Activated naive CD4-positive, alpha-beta T cell (primary cell): ENCODE measurements at places on chromosomes 12 and 14.

- DNase-seq, result no peak
Measured at GRCh38 chr14:101560534-101561113, 671 bp upstream of the DIO3 start.

DNA sequence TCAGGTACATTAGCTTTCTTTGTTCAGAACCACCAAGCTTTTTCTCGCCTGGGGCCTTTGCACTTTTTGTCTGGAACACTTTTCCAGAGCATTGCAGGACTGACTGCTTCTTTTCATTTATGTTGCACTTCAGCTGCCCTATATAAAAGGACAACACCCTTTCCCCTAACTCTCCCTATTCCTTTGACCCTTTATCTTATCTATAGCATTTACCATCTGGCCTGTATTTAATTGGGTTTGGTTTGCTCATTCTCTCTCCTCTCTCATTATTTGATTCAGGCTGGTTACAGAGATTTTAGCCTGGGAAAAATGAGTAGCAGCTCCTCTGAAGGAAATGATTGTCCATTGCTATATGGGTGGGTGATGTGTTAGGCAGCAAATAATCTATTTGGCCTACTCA lies 165.4 kb downstream of the KICS2 start:
- DNase-seq, result no peak

GRCh38 chr12:66688846-66689439 lies 10.1 kb upstream of the GRIP1 start:
- no peak for DNase-seq

- no peak for DNase-seq
Measured at GRCh38 chr14:87600240-87600639, 392.7 kb downstream of the GALC start.

DNA sequence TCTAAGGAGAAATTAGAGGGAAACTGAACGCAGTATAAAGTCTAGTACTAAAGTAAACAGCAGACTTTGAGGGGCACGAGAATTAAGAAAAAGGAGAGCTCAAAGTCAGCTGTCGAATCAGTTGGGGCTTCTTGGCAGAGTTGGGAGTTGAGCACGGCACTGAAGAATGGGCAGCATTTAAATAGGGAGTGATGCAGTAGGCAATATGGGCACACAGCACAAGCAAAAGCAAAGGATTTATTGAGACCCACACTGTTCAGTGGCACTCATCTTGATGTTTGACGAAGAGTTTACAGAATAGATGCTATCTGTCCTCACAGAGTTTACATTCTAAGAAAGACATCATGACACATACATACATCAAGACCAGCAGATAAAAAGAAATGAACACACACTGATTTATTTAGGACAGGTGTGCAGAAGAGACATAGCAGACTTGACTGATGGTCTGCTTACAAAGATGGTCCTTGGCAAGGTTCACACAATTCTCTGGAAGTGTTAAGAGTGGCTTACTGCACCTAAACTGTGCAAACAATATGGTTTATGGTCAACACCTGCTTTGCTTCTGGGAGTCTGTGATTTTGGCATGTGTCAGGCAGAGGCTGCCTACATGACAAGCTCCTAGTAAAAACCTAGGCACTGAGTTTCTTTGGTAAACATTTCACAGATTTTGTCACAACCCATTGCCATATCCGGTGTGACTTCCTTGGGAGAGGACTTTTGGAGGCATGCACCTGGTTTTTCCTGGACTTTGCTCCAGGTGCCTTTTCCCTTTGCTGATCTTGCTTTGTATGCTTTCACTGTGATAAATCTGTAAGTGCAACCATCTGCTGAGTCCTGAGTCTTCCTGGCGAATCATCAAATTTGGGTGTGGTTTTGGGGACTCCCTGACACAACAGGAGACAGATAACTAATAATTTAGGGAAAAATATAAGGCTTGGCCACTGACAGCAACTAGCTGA lies 26.3 kb downstream of the ALKBH1 start:
- no peak for DNase-seq

- no peak for DNase-seq
Measured at GRCh38 chr12:47231456-47231855, 151.7 kb upstream of the AMIGO2 start.

DNA sequence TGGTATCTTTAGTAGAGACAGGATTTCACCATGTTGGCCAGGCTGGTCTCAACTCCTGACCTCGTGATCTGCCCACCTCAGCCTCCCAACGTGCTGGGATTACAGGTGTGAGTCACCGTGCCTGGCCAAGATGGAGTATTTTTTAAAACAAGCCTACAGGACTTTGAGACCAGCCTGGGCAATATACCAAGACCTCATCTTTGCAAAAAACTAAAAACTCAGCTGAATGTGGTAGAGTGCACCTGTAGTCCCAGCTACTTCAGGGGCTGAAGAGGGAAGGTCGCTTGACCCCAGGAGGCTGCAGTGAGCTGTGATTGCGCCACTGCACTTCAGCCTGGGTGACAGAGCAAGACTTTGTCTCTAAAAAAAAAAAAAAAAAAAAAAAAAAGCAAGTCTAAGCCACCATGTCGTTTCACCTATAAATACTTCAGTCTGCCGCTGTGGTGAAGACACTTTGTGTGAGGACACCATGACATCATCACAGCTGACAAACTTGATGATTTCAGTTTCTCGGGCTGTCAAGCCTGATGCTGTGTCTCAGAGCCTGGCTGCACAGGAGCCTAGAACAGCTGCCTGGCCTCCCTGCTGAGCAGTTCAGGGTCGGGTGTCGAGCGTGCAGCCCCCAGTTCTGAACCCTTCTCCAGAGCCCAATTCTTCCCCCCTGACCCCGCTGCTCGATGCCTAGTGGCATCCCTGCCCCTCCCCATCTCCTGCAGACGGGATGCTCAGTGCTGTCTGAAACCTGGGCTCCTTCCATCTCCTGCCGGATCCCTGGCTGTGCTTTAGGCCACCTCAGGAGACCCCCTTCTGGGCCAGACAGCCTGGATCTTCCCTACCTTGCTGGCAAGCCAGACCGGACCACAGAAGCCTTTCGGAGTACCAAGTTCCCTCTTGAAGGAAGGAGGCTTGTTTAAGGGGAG lies 119.2 kb upstream of the EVL start:
- no peak for DNase-seq

DNA sequence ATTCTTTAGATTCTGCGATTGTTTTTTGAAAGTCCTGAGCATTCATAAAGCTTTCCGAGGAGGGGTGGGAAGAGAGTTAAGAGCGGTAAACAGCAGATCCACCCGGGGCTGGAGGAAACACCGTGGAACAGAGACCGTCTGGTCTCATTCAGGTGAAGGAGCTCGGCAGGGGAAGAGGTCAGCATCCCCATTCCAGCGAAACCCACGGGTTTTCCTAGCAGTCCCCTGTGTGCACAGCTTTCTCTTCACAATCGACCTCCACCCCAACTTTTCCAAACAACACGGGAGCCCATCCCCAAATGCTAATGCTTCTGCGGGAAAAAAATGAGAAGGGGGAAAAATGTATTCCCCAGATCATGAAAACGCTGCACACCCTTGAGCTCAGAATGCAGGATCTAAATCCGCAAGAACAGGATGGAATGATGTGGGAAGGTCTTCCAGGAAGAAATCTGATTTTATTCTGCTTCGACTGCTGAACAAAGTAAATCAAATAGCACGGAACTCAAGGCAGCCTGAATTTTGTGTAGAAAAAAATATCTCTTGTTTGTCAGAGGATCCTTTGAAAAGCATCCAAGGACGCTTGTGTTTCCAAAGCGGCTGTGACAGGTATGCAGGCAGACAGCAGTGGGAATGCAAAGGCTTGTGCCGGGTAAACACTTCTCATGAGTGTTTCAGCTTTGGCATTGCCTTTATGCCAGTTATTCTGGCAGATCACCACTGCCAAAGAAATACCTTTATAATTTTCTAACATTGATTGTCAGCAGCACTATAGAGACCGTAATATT lies 128.8 kb downstream of the NDUFA12 start:
- DNase-seq, result no peak

GRCh38 chr14:69093631-69094421 lies 59.1 kb downstream of the DCAF5 start:
- no peak for DNase-seq

DNA sequence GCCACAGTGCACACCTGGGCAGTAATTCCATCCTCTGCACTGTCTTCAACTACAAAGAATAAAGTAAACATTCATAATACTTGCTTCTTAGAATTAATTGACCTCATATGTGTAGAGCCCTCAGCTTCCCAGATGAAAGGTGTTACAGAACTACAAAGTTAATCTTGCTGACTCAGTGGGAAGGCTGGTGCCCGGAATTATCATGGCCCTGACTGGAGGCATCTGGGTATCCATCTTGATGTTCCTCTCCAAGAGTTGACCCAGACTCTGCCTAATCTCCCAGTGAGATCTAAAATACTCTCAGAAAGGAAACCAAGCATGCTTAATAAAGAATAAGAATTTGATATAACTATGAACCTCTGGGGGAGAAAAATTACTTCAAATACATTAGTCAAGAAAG lies 147.0 kb upstream of the ARID2 start:
- DNase-seq, result no peak

DNA sequence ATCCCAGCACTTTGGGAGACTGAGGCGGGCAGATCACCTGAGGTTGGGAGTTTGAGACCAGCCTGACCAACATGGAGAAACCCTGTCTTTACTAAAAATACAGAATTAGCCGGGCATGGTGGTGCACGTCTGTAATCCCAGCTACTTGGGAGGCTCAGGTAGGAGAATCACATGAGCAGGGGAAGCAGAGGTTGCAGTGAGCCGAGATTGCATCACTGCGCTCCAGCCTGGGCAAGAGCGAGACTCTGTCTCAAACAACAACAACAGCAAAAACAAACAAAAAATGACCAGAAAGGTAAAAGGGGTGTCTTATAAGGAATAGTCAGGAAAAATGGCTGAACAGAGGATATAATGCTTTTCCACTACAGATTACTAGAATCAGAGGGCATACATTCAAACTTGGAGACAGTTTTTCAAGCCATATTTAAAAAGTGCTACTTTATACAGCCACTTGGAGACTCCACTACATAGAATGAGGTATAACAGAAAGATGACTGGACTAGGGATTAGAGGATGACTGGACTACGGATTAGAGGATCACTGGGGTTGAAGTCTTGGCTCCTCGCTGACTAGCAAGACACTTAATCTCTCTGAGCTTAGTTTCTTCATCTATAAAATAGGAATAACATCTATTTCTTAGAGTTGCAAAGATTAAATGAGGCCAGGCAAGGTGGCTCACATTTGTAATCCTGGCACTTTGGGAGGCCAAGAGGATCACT lies 4.9 kb upstream of the CS start:
- no peak for DNase-seq

- DNase-seq, result no peak
Measured at GRCh38 chr14:104586832-104587620, 7.5 kb downstream of the C14orf180 start.

DNA sequence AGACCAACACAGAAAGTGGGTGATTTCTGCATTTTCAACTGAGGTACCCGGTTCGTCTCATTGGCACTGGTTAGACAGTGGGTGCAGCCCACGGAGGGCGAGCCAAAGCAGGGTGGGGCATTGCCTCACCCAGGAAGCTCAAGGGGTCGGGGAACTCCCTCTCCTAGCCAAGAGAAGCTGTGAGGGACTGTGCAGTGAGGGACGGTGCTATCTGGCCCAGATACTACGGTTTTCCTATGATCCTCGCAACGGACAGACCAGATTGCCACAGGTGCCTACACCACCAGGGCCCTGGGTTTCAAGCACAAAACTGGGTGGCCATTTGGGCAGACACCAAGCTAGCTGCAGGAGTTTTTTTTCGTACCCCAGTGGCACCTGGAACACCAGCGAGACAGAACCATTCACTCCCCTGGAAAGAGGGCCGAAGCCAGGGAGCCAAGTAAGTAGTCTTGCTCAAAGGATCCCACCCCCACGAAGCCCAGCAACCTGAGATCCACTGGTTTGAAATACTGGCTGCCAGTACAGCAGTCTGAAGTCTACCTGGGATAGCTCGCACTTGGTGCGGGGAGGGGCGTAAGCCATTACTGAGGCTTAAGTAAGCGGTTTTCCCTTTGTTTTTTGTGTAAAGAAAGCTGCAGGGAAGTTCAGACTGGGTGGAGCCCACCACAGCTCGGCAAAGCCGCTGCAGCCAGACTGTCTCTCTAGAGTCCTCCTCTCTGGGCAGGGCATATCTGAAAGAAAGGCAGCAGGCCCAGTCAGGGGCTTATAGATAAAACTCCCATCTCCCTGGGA lies 25.5 kb upstream of the NAA30 start:
- DNase-seq, result no peak

DNA sequence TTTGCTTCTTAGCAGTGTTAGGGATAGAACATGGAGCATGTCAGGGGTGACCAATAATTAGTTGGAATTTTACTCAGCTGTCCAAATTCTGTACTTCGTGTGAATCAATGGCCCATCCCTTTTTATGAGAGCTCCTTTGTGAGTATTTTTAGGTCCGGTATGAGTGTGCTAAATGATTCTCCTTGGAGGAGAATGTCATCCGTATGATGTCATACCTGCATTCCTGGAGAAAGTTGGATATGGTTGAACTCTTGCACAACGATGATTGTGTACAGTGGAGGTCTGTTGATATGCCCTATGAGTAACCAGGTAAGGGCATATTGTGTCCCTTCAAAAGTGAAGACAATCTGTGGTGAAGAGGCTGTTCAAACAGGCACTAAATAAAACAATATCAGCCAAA lies 400.8 kb downstream of the GXYLT1 start:
- no peak for DNase-seq

GRCh38 chr14:88386256-88386794 lies 868 bp downstream of the SPATA7 start:
- no peak for DNase-seq

- DNase-seq, result no peak
Measured at GRCh38 chr14:60111732-60112131, 20.0 kb downstream of the PCNX4 start.

DNA sequence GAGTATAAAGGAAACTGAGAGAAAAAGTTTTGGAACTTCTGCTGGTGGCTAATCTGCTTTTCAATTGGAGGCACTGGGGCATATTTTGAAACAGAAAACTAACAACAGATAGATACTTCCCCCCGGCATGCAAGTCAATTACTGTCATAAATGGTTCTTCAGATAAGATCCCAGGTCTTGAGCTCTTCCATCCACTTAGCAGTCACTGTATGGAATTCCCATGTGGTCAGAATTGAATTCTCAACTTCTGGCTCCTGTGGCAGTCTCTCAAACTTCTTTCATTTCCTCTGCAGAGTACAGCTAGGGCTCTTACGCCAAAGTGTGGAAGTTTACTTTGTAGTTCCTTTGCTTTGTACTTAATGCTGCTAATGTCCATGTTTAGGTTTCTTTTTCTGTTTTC lies 452.2 kb downstream of the IPO8 start:
- DNase-seq, result no peak

DNA sequence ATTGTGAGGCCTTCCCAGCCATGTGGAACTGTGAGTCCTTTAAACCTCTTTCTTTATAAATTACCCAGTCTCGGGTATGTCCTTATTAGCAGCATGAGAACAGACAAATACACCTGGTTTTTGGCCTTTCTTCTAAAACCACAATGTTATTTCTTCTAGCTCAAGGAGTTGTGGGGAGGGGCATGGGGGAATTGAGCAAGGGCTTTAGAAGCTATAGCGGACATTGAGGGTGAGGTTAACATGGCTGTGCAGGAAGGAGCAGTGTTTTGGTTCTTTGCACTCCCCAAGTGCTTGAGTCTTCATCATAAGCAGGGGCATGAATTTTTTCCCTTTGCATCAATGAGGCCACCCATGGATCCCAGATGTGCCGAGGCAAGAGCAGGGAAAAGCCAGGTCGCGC lies 86.8 kb downstream of the SPRING1 start:
- no peak for DNase-seq
